Endothelial cell of umbilical vein (primary cell): ENCODE measurements at places on chromosomes 2 and 18.

- DNase-seq: no peak
Measured at GRCh38 chr2:54629914-54630857, 93.3 kb upstream of the EML6 start.

DNA sequence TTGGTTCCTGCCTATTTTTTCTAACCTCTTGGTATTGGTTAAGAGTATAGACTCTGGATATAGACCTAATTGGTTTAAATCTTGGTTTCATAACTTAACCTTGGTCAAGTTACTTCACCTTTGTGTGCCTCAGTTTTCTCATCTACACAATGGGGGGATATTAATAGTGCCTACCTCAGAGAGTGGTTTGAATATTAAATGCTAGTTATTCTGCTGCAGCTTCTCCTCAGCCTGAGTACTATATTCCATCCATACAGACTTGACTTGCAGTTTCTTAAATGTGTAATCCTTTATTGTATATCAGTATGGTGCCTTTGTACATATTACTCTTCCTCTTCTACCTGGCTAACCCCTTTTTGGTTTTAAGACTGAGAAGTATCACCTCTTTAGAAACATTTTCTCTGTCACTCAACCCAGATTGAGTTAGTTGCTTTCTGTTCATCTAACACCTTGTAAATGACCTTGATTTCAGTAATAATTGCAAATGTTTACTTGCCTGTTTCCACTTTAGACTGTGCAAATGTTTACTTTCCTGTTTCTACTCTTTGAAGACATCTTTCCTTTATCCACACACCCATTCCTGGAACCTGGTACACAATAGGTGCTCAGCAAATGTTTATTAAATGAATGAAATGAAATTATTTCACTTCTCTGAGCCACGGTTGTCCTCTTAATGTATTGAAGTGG lies 6.6 kb downstream of the ACVR2A start:
- no peak for DNase-seq

GRCh38 chr18:11857177-11857887 lies 6.1 kb downstream of the CHMP1B start:
- peak; percentile 71 for DNase-seq

GRCh38 chr2:2662847-2663356 lies 331.8 kb upstream of the MYT1L start:
- no peak for DNase-seq

DNA sequence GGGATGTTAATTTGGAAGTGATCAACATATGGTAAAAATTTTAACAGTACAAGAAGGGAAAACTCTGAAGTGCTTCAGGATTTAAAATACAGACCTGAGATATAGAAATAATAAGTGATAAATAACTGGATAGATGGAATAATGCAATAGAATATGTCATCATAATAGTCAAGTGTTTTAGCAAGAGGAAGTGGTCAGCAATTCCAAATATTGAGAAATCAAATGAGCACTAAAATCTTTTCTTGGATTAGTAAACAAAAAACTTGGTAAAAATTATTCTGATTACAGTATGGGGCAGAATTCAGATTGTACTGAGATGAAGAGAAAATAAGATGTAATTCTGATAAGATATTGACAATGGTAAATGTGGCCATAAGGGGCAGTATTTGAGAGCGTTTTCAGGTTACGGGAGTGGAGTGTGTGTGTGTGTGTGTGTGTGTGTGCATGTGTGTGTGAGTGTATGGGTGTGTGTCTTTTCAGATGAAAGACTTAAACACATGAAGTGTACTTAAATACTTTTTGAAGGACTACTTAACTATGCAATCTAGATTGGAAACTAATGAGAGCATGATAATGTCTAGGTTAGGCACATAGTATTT lies 217.9 kb upstream of the ITGA4 start:
- DNase-seq: no peak

DNA sequence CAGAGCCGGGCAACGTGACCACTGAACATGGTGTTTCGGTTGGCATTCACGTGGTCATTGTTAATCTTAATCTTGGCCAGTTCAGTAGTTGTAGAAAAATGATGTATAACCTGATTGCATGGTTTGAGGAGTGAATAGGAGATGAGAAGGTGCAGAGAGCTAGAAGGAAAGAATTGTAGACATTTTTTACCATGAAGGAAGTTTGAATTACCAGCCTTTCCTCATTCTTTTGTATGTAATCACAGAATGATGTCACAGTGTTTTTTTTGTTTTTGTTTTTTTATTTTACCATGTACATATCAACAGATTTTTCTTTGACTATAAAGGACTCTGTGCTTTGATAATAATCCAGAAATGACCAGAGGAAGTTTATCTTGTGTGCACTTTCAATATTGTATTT lies 126.3 kb downstream of the LTBP1 start:
- peak; percentile 69 for DNase-seq

- no peak for DNase-seq
Measured at GRCh38 chr2:239869272-239870155, 155.6 kb downstream of the NDUFA10 start.

DNA sequence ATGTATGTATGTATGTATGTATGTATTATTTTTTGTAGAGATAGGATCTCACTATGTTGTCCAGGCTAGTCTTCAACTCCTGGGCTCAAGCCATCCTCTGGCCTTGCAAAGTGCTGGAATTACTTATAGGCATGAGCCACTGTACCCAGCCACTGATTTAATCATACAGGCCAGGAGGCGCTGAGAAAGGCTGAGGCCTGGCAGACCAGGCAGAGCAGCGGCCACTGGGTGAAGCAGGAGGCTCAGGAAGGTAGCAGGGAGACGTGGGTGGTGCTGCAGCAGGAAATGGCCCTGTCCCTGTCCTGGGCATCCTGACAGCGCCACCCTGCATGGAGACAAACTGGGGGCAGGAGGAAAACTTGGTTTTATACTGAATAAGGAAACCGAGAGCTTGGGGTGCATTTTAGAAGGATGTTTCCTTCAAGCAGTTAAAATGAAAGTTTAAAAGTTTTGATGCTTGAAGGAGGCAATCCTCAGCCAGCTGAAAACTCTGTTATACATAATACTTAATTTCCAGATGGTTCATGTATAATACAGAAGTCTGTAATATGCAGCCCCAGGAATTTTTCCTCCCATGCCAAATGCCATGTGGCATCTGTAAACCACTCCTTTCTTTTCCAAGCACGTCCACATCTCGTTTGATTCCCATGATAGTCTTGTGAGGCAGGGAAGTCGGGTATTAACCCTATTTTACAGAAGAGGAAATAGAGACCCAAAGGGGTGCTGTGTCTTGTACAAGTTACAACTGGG lies 182.4 kb downstream of the CELF4 start:
- DNase-seq: no peak

DNA sequence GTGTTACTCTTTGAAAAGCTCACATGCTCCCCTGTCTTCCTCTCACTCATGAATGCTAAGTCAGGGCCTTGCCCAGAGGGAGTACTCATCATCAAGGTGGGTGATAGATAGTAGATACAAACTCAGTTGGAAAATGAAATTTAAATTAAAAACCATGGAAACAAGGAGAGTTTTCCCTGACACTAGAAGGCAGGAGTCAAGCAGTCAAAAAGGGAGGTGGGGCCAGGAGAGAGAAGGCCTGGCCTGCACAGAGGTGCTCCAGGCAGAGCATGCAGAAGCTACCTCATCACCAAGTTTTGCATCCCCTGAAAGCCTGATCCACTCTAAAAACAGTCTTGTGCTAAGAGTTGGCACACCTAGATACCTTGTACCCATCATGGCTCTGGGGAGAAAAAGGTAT lies 143.7 kb downstream of the MYO5B start:
- DNase-seq: no peak

DNA sequence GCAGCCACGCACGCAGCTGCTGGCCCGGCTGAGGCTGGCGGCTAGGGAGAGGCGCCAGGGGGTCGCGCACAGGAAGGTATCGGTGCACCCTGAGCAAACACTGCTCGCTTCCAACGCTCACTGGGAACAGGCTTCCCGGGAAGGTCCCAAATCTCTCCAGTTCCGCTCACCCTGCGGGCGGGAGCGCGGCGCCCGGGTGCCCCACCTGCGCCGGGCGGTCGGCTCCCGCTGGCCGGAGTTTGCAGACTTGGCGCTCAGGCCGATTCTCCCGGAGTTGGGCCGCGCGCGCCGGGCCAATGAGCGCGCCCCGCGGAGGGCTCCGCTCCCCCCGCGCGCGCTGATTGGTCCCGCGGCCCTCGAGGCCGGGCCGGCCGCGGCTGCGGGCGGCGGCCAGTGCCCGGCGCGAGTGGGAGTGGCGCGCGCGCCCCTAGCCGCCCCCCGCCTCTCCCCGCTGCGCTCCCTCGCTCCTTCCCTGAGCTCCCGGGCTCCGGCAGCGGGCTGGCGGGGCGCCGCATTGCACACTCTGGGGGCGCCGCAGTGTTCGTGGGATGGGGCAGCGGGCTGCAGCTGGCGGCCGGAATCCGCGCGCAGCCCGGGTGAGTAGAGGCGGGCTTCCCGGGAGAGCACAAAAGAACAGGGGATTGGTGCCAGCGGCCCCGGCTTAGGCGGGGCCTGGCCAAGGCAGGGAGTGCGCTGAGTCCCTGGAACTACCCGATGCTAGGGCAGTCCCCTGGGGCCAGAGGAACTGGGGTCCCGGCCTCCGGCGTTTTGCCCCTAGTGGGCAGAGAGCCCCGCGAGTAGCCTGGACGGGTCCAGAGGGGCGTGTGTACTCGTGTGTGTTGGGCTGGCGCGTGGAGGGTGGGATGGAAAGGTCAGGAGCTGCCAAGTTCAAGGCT lies at the start of gene LYPD6:
Gene LYPD6, plus strand, starts transcription at position 461 of the 896 bp plus-strand sequence. CDS start 107,122 bp downstream, outside the sequence.
- peak; percentile 76 for DNase-seq

DNA sequence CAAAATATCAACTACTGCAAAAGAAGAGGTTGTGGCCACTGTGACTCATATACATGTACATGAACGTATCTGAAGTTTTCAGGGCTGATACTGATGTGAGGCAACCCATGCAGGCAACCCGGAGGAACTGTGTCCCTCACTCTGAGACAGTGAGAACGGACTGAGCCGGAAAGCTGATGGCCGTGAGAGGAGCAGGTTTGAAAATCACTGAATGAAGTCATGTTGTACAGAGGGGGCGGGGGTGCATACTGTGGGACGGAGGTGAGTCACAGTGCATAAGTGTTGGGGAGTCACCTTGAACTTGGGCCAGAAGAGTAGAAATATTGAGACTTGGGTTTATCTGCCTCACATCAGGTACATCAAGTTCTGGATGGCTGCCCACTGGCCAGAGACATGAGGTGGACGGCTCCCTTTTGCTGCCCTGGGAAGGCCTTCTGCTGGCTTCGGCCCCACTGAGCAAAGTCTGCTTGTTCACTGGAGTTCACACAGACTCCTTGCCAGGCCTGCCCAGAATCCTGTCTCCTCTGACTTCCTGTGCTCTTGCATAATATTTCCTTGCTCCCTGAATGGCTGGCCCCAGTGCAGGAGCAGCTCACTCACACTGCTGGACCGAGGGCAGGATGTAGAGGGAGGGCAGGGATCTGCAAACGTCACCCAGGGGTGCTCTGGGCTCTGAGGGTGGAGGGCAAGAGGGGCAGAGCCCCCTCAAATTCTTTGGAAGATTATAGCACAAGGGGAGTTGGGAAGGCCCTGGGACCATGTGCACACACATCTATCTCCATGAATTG lies 18.1 kb downstream of the EPAS1 start:
- peak; percentile 97 for DNase-seq

- DNase-seq: no peak
Measured at GRCh38 chr2:233551491-233551890, 15.1 kb downstream of the USP40 start.

DNA sequence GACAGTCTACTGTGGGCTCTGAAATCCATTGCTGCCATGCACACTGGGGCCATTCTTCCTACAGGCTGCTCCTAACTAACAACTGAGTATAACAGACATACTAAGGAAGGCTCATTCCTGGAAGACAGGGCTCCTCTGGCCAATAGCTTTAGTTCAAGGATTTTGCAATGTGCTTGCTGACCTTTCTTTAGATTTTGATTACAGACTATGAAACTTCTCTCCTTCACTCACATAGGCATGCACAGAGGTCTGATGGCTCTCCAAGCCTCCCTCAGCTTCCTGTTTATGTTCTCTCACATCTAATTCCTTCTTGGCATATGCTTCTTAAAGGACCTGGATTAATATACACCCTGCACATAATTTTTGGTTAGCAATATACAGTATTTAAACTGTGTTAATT lies 34.4 kb upstream of the ROCK1 start:
- no peak for DNase-seq

- no peak for DNase-seq
Measured at GRCh38 chr18:27244259-27244658, 59.2 kb upstream of the CHST9 start.

GRCh38 chr2:219058541-219059374 lies 2.0 kb downstream of the IHH start:
- no peak for DNase-seq

DNA sequence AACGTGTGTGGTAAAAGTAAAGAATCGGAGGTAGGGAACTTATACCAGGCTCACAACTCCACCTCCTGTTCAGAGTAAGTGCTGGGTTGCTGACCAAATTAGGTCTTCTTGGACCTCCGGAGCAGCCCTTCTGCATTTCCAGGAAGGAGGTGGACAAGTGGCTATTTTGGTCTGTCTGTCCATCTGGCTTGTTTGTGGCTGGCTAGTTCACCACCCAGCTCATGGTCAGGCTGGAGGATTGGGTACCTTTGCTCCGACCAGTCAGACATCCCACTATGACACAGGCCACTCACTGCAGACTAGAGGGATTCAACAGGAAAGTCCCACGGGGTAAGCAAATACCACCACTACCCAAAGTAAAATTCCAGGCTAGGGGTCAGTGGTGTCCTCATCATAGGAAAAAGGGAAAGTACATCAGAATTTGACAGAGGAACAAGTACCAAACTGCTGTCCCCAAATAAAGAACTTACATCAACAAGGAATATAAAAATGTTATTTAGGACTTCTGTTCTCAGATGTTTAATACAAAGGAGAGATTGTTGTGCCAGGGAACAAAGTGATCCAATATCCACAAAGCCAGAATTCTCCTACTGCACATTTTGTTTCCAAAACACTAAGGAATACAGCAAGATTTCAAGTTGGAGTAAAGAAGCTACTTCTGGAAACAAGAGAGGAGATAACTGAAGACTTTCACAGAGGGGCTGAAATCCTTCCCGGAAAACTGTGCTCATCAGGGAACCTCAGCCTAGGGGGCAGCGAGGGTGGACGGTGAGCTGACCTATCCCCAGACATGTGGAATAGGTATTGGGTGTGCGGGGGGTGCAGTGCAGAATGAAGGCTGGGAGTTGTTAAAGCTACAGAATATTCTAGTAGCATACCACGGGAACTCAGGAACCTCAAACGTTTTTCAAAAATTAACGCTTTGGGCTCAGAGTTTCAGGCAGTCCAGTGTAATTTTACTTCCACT lies 56.9 kb downstream of the BCL2 start:
- DNase-seq: no peak

GRCh38 chr2:1588978-1589621 lies 155.2 kb downstream of the PXDN start:
- DNase-seq: no peak

- DNase-seq: peak; percentile 88
Measured at GRCh38 chr2:15912203-15912602, 28.1 kb upstream of the MYCN start.

DNA sequence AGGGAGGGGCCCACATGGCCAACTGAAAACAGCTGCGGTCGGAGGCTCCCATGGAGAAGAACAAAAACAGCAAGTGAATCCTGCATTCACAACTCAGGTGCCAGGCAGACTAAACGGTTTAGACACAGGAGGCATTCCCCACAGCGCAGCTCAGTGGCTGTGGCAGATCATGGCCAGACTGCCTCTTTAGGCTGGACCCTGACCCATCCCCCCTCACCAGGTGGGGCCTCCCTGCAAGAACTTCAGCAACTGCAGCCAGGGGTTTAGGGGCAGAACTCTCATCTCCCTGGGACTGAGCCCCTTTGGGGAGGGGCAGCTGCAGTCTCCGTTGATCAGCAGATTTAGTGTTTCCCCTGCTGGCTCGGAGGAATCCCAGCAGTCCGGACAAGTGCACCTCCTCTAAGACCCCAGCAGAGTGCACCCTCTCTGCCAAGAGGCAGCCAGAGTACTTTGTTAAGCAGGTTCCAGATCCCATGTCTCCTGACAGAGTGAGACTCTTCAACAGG lies 346.7 kb downstream of the SS18 start:
- DNase-seq: no peak
